ENCODE measurements at places on chromosomes 12 and 14.

DNA sequence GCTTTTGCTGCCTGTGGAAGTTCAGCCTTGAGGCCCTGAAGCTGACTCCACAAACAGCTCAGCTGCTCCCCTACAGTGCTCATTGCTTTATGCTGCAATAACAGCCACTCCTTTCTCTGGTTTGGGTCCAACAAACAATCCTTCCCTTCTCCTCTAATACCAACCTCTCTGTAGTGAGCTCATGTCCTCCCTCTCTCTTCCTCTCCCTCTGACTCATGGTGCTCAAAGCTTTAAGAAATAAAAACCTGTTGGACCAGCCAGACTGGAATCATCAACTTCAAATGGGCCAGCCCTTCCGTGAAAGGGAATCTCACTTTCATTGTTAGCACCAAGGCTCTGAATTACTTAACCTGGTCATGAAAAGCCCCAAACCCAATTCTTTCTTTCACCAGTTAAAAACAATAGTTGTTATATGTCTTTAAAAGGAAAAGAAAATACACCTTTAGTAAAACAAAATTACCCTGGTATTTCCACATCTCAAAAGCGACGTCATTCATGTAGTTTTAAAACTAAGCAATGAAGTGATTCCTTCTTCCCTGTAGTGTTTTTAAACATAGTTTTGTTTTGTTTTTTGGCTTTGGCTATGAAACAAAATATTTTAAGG is 126.4 kb downstream of the DUSP6 start:
- no peak for DNase-seq

GRCh38 chr12:3661028-3661427 is 91.9 kb downstream of the CRACR2A start:
- DNase-seq: no peak

GRCh38 chr14:68593806-68594536 is 198.9 kb downstream of the ZFP36L1 start:
- no peak for DNase-seq

- no peak for DNase-seq
These were observed 131.2 kb upstream of the DYRK2 start for GRCh38 chr12:67517181-67517887.

DNA sequence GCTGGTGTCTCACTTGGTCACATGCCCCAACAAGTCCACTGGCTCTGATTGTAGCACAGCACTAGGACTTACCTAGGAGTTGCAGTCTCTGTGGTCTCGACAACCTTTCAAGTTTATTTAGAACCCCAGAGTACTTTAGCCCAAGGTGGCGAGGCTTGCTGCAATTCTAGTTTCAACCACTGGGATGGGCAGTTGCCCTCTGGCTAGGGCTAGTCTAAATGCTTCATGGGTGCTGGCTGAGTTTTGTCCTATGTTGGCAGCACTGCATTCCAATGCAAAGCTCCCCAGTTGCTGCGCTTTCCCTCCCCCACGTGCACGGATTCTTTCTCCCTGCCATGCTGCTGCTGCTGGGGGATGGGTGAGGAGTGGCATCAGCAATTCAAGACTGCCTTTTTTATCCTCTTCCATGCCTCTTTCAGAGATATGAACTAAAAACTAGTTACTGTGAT is 207.9 kb downstream of the SYNE2 start:
- DNase-seq: no peak

GRCh38 chr12:92431146-92431545 is 271.6 kb upstream of the PLEKHG7 start:
- DNase-seq: no peak

GRCh38 chr14:79466938-79467527 is 744.3 kb downstream of the DIO2 start:
- no peak for DNase-seq

GRCh38 chr14:89294060-89294459 is 123.0 kb downstream of the FOXN3 start:
- DNase-seq: no peak

GRCh38 chr14:99930420-99931274 is 134.6 kb upstream of the EVL start:
- no peak for DNase-seq

DNA sequence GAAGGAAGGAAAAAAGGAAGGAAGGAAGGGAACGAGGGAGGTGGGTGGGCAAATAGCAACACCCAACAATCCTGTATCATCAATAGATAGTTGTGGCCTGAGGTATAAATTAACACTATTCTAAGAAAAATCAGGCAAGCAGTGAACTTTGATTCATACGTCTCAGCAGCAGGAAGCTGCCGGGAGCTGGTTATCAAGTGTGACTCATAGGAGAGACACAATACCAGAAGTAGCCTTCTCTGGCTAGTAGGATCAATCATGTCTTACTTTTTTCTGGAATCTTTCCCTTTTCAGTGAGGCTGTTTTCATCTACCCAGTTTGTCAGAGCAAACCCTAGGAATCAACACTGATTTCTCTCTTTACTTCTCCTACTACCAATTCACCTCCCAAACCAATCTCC is 780.5 kb downstream of the NRXN3 start:
- no peak for DNase-seq

DNA sequence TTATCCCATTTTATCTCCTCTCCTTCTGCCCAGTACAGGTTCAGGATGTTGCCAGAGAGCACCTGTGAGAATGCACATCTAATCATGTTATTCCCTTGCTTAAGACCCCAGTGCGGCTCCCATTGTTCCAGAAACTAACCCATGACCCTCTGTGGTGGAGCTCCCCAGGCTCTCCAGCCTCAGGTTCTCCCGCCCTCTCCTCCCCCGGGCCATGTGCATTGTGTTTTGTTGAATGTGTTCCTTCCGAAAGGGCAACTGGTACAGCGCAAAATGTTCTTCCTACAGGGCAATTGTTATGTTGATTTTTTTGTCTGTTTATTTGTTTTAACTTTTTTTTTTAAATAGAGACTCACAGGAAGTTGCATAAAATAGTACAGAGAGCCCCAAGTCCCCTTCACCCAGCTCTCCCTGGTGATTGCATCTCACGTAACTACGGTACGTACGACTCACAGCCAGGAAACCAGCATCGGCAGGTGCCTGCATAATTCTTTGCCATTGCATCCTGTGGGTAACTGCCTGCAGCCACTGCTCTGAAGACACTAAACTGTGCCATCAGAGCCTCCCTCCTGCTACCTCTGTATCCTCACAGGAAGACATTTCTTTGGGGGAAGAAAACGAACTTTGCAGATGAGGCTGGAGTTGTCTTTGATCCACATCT is 31.2 kb downstream of the TMEM132C start:
- DNase-seq: no peak

- DNase-seq: no peak
These were observed 15.8 kb downstream of the ITPR2 start for GRCh38 chr12:26817183-26817591.

DNA sequence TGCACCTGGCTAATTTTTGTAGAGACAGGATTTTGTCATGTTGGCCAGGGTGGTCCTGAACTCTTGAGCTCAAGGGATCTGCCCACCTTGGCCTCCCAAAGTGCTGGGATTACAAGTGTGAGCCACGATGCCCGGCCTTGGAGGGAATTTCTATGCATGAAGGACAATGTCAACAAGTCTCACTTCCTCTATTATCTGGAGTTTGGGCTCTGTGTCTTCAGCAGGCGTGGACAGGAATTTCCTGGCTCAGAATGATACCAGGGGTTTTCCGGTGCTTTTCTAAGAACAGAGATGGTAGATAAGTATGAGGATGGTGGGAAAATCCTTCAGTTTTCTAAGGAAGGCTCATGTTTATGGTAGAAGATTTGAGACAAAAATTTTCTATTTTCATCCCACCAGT is 75.0 kb upstream of the CCDC60 start:
- DNase-seq: no peak

- DNase-seq: no peak
These were observed 31.3 kb downstream of the CYP46A1 start for GRCh38 chr14:99715266-99716000.

DNA sequence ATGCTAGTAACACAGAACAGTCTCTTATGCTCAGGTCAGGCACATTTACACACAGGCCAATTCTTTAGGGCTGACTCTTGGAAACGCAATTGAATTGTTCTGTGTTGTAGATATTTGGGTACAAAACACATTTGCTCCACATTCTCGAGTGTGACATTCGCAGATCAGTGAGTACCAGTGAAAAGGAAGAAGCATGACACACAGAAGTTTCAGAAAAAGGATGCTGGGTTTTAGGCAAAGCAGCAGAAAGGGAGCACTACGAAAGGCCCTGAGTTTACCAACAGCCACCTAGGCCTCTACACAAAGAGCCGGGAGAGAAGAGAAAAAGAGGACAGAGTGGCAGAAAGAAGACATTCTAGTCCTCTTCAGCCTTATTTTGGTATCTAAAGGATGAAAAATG is 254.4 kb upstream of the BTG1 start:
- no peak for DNase-seq

DNA sequence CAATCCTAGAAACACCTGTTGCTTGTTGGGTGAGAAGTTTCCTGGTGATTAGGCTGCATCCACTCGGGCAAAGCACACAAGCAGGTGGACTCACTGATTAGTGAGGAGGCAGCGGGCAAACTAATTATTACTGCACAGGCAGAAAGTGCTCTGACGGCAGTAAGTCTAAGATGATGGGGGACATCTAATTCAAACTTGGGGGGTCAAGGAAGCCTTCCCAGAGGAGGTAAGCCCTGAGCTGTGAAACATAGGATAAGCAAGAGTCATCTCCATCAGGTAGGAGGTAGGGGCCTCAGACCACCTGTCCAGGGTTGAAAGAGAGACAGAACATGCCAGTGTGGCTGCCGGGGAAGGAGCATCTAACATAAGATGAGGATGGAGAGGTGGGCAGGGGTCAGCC is 1578.4 kb upstream of the TMEM132C start:
- no peak for DNase-seq

GRCh38 chr12:65632131-65632855 is 192.0 kb upstream of the HMGA2 start:
- DNase-seq: no peak

GRCh38 chr12:31236998-31237637 is 88.8 kb downstream of the SINHCAF start:
- DNase-seq: no peak

DNA sequence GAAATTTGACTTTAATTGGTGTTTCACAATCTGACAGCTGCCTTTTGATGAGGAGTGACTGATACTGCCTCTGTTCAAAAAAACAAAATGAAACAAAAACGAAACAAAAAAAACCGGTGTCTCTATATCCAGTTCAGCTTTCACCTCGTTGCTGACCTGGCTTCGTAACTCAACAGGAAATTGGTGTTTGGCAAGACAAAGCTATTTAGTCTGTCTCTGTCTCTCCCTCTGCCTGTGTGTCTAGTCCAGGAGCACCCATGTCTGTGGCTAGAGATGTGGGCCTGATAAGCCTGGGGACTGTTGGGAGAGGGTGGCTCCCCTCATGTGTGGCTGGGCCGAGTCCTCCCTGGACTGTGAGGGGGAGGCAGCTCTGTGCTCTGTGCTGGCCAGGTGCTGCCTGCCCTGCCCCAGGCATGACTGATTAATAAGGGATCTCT is 11.3 kb downstream of the CACNA1C start:
- DNase-seq: no peak

DNA sequence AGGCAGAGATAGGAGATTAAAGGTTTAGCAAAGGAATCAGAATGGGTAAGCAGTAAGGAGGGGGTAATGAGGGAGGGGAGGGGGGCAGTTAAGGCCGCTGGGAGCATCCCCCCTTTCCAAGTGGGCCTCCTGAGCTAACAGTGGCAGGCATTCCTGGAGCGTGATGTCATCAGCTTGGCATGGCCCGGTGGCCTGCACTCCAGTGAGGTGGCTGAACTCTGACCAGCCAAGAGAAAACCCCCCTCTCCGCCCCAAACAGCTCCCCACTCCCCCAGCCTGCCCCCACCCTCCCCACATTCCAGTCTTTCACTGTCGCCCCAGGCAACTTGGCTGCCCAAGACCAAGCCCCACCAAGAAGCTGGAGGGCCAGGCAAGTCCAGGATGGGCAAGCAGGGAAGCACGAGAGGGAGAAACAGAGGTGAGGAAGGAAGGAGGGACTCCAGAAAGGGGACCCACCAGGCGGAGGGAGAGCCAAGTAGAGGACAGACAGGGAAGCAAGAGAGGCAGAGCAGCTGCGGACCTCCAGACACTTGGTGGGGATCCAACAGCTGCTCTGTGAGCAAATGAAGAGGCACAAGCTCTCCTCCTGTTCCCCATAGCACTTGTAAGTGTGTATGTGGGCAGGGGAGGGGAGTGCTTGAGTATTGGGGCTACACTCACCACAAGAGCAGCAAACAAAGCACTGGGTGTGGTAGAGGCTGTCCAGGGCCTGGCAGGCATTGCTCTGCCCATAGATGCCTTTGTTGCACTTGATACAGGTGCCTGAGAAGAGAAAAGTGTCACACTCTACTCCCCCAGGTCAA is 4.5 kb downstream of the AJUBA start:
- no peak for DNase-seq

- no peak for DNase-seq
These were observed 14.9 kb upstream of the POLR3B start for GRCh38 chr12:106342397-106343213.

DNA sequence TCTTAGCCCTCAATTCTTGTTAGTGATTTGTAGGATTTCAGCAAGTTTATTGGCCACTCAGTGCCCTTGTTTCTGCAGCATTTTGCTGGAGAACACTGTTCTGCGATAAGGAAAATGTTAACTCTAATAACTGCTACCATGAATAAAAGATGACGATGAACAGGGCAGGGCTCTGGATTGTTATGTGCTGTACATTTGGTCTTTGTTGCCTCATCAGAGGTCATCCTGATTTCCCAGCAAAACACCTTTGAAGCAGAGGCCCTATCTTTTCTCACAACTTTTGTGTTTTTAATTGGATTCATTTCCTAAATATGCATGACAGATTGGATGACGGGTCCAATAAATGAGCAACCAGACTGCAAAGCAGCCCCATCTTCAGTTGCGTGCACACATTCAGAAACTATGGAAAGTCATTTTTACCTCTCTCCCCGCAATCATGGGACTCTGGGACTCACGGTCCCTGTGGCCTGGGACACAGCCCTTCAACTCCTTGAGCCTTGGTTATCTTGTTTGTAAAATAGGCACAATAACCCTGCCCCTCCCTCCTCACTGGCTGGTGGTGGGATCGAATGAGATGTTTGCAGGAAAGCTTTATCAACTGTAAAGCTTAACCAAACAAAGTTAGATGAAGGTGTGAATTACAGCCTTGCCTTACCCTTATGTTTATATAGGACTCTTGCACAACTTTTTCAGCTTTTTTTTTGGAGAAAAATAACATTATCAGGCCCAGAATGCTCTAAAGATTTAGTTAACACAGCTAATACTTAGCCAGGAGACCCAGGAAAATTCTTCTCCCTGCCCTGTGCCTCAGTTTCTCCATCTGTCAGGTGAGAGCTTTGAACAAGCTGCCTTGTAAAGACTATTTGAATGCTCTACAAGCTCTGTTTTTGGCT is 45.4 kb downstream of the RPH3A start:
- DNase-seq: no peak

DNA sequence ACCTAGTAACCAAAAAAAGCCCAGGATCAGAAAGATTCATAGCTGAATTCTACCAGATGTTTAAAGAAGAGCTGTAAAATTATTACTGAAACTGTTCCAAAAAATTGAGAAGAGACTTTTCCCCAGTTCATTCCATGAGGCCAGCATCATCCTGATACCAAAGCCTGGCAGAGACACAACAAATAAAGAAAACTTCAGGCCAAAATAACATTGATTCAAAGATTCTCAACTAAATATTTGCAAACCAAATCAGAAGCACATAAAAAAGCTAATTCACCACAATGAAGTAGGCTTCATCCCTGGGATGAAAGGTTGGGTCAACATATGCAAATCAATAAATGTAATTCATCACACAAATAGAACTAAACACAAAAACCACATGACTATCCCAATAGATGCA is 151.2 kb downstream of the PLCZ1 start:
- no peak for DNase-seq

- no peak for DNase-seq
These were observed 2.5 kb downstream of the ZBTB42 start for GRCh38 chr14:104803280-104803911.
